ENCODE measurements at places on chromosomes 7 and 10.
A peak's percentile ranks its signal among the peaks of the same experiment; 100 is the strongest.

- no peak overlapping the region for H3K4me3 ChIP-seq
- H3K27ac ChIP-seq = no peak overlapping the region
- H3K27me3 ChIP-seq = no peaks in the 10 kb centered on the region
- peaks cover 2% of the 10 kb centered on the region for H3K4me1 ChIP-seq
These were observed 41.2 kb upstream of the AKR1E2 start for GRCh38 chr10:4784667-4785333.

GRCh38 chr10:317271-317769 lies 182.1 kb downstream of the ZMYND11 start:
- peaks cover 19% of the 10 kb centered on the region for H3K4me1 ChIP-seq
- peak overlapping the region; percentile 8 for H3K27ac ChIP-seq
- no peaks in the 10 kb centered on the region for H3K27me3 ChIP-seq

DNA sequence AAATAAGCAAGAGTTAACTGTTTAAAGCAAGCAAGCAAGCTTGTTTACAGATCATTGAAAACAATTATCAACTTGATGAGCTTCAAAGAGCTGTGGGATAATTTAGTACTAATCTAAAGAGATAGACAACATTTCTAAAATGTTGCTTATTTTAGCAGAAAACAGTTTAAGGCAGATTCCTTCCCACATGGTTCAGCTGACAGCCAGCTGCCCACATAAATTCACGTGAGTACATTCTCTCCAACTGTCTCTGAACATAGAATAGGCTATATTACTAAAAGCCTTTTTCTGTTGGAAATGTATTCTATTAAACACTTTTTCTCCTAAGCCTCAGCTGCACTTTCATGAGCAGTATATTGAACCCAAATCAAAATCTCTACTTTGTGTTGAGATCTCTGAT lies 174.1 kb downstream of the LRRN3 start:
- no peaks in the 10 kb centered on the region for H3K36me3 ChIP-seq
- H3K27ac ChIP-seq = no peak overlapping the region
- peaks cover 5% of the 10 kb centered on the region for H3K4me1 ChIP-seq
- H3K4me3 ChIP-seq = no peak overlapping the region
- no peaks in the 10 kb centered on the region for H3K27me3 ChIP-seq

- peaks cover 85% of the 10 kb centered on the region for H3K36me3 ChIP-seq
- DNase-seq = no peak
- H3K27me3 ChIP-seq = no peaks in the 10 kb centered on the region
- peak overlapping the region; percentile 99 for H3K27ac ChIP-seq
- H3K4me3 ChIP-seq = no peak overlapping the region
These were observed 124.0 kb downstream of the TRRAP start for GRCh38 chr7:99002148-99002826.

- H3K27ac ChIP-seq = no peak overlapping the region
- H3K4me1 ChIP-seq = no peaks in the 10 kb centered on the region
These were observed 89.2 kb downstream of the RNLS start for GRCh38 chr10:88493691-88494483.

GRCh38 chr10:63439607-63440006 lies 26.2 kb downstream of the JMJD1C start:
- no peak overlapping the region for H3K27ac ChIP-seq
- H3K4me3 ChIP-seq = no peak overlapping the region
- no peaks in the 10 kb centered on the region for H3K4me1 ChIP-seq
- no peaks in the 10 kb centered on the region for H3K27me3 ChIP-seq
- H3K36me3 ChIP-seq = peaks cover 3% of the 10 kb centered on the region
- no peak for DNase-seq

All from mesenchymal stem cell (in vitro differentiated cells and primary cell).